Right forelimb (tissue), 1 donor: ENCODE measurements at places on chromosomes 2 and 18.

DNA sequence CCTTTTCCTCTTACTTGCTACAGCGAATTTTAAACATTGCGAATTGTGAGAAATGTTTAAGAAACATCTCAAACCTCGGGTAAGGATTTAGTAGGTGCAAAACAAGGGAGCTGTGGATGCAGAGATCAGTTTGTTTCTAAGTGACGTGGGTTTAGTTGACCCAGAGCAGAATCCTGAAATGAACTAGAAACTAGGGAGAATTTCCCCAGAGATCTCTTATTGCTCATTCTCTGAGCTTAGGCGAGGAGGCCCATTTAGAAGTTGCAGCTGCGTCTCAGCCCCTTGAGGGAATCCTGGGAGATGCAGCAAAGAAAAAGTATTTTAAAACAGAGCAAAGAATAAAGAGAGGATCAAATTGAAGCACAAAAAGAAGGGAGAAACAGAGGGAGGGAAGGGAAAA, 29.3 kb downstream of the FAM124B start:
- no peak for DNase-seq

- no peak for DNase-seq
Observed at GRCh38 chr2:3264010-3264744, 113.4 kb downstream of the EIPR1 start.

GRCh38 chr2:230955163-230955737, 30.2 kb upstream of the GPR55 start:
- DNase-seq = no peak

DNA sequence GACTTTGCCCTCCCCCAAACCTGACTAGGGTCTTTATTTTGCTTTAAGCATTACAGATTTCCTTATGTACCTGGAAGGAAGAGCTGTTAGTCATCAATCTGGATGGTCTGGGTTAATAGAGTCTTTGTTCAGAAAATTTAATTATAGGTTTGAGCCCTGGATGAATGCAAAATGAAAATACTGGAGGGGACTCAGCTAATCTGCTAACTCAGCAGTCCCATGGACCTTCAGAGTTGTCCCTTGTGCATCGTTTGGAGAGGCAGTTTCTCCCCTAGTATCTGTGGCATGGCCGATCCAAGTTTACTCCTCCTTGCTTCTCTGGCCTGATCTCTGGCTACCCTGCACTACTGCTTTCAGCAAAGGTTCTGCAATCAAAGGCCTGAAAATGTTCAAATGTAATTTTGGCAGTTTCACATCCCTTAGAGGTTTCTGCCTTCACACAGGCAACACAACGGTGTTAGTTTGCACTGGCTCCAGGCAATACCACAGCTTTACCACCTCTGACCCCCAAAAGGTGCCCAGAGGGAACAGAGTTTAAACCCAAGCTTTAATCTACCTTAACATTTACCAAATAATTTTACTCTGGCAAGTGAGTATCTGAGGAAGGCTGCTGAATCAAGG, 134.3 kb downstream of the THADA start:
- no peak for DNase-seq

DNA sequence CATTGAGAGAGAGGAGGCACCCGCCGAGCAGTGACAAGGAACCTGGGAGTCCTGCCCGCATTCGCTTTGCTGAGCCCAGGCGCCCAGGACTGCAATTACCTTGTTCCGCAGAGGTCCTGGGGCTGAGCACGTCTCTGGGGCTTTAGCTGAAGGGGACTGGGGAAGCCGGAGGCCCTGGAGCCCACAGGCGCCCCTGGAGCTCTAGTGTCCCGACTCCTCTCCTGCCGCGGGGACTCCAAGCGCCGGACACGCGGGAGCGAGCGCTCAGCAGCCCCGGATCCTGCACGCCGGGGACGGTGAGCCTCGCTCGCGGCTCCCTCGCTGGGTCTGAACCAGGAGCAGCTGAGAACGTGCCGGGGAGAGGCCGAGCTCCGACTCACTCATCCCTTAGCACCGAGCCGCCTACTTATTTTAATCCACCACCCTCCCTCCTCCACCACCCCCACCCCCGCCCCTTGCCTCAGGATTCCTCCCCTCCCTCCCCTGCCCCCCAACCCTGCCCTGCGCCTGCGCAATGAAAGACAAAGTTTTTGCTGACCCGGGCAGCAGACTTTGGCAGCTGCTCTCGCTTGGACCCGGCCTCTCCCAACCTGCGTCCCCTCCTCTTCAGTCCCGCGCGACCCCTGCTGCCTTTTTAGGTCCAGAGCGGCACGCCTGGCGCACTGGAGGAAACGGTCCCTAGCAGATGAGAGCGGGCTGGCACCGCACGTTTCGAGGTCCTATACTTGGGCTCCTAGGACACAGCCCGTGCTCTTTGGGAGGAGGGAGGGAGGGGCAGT, at the start of gene OSR1:
OSR1 (minus strand) TSS at position 382 of the 779 bp plus-strand sequence. CDS start 4,818 bp downstream, outside the sequence.
- peak; percentile 88 for DNase-seq

DNA sequence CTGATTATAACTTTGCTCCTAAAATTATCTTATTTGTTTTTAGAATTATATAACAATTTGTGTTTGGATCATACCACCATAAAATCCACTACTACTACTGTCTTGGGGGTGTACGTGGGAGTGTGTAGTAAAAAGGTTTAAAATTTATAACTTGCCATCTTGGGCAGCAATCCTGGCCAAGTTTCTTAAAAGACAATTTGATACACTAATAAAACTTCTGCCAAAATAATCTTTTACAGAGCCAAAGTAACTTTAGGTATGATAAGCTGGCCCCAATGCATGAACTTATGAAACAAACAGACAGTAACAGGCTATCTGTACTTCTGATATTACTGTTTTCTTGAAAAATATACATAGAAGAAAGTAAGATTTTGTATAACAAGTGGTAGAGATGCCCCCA, 11.3 kb upstream of the UBE2E3 start:
- no peak for DNase-seq

GRCh38 chr2:170873035-170873692, 55.9 kb upstream of the GORASP2 start:
- peak; percentile 83 for DNase-seq

DNA sequence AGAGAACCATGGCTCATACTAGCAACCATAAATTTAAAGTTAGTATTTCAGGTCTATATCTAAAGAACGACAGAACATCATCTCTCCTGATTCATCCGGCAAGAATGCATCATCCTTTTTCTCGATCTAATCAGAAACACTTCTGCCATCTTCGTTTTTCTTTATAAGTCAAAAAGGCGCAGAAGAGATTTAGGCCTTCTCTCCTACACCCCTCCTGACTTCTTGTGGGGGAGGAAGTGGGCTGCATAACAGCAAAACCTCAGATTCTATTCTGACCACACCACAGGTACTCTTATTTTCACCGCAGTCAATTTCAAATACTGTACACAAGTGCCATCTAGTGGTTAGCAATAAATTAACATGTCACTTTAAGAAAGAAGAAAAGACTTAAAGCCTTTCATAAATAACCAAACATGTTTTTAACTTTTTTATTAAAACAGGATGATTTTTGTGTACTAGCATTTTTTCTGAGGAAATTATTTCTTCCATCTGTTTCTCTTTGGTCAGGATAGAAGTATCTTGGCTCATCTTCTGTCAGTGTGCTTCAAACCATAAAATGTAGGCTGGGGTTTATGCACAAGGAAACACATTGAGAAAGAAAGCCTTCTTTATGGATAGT, 48.4 kb upstream of the PIK3C3 start:
- no peak for DNase-seq

DNA sequence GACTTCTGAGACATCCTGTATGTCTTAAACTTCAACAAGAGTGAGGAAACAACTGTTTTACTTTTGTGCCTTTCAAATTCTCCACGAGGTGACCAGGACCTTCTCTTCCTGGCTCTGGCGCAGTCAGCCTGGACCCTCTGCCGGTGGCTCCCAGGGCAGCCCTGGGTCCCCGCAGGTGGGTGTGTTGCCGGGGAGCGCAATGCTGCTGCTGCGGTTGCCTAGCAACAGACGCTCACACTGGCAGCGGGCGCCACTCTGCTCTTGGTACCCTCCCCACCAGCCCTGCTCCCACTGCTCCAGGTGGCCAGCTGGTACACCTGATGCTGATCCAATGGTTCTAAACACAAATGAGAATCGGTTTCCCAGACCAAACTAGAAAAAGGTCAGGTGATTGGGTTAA, 58.7 kb downstream of the GNAL start:
- no peak for DNase-seq

DNA sequence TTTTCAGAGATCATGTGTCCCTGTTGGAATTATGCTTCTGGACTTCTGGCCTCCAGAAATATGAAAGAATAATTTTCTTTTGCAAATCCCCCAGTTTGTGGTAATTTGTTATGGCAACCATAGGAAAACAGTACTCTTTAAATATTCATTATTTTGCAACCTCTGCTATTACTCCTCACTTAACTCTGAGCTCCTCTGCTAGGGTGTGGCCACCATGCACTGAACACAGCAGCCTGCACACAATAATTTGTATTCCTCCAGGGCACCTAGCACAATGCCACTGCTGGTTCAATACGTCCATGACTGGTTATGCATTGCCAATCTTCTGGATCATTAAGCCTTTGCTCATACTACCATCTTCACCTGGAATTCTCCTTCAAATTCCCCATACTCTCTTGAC, 232.0 kb downstream of the CNTNAP5 start:
- no peak for DNase-seq

DNA sequence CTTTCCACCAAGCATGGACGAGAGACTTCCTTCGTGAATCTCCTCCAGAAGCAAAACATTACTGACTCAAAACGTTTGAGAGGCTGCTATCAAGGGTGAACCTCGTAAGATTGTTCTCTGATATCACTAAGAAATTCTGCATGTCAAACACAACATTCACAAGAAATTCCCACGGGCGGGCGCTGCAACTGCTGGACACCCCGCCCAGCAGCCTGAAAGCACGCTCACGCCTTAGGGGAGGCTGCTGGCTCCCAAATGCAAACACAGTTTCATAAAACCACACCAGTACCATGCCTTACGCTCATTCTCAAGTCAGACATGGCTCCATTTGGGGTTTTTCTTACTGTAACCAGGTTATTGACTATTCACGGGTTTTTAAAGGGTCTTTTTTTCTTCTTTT, 39.0 kb downstream of the MBP start:
- DNase-seq = no peak

DNA sequence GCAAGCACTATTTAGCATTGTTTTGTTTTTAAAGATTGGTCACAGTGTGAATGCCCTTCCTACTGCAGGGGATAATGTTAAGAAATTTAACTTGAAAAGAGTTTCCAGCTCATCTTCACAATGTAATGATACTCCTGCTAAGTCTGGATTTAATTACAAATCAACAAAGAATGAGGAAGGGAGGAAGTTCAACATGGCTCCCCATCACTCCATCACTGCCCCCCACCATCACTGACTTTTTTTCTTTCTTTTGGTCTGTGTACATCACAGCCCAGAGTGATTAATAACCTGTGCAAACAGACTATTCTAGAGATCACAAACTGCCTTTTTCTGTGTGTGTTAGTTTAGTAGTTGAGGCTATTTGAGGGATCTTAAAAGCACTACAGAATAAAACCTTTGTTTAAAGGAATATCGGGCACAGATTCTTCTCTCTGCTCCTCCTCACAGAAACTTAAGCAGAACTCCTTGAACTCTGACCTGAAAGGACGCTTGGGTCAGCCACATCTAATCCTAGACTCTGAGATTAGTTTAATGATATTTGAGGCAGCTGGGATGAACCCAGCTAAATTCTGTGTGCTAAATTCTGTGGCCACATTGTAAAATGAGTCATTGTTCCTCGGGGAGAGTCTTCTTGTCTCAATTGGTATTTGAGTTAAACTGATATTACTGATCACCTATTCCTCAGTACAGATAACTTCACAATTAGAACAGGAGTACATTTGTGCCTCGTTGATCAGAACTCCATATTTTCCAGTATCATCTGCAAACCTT, 47.8 kb downstream of the SATB2 start:
- DNase-seq = no peak
